ENCODE measurements at places on chromosomes 12 and 14.

- DNase-seq = no peak
These were observed 45.2 kb upstream of the PPP2R5C start for GRCh38 chr14:101716077-101716950.

DNA sequence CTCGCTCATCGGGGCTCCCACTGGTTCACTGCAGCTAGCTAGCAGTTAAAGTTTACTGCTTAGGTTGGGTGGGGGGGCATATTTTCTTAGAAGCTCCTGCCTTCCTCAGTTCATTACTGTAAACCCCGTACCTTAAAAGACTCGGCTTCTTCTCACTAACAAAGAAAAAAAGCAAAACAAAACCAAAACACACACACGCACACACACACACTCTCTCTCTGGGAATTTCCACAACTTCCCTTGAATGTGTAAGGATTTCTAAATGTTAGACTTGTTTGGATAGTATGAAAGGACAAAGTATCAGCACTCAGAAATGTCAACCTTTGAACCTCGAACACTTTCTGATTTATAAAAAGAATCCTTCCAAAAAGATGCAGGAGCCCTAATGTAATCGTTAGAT lies 927 bp downstream of the PTHLH start:
- no peak for DNase-seq

- no peak for DNase-seq
These were observed 43.8 kb downstream of the ALDH1L2 start for GRCh38 chr12:105040476-105040875.

DNA sequence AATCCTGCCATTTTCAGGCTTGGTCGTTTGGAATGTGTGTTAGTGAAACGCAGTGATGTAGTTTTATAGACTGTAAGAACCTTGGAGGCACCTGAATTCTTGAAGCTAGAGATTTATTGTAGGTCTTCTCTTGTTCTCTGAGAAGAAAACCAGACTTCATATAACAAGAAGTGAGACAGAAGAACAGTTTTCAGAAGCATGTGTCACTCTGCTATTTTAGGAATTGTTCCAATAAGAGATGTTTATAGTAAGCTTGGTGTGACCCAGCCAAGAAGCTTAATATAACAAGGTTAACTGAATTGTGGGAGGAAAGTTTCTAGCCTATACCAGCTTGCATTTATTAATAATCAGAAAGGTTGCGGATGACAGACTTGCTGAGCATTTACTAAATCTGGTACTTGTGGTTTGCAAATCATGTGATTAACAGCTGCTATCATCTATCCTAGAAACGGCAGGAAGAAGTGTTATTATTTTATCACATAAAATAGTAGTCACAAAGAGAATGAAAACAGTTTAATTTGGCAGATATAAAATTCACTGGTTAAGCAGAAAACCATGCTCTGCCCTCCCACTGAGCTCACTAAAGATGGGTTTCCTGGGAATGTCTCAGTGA lies 49.2 kb upstream of the BCAT1 start:
- no peak for DNase-seq

GRCh38 chr12:47378907-47379306 lies 299.1 kb upstream of the AMIGO2 start:
- DNase-seq = no peak

DNA sequence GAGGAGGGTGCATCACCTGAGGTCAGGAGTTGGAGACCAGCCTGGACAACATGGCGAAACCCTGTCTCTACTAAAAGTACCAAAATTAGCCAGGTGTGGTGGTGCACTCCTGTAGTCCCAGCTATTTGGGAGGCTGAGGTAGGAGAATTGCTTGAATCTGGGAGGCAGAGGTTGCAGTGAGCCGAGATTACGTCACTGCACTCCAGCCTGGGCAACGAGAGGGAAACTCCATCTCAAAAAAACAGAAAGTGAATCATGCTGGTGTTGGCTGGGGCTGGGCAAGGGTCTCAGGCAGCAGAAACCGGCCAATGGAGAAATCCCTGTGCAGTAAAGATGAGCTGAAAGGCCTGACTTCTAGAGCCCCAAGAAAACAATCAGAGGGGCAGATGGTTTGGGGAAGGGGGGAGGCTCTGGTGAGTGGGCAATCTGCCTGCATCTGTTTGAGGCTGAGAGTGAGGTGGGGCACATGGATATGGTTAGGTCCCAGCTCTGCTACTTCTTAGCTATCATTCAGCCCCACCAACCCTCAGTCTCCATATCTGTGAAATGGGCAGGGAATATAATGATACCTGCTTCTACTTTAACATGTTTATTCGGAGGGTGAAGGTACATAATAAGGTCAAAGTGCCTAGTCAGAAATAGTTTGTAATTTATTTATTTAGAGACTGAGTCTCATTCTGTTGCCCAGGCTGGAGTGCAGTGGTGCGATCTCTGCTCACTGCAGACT lies 21.3 kb upstream of the COX6A1 start:
- no peak for DNase-seq

DNA sequence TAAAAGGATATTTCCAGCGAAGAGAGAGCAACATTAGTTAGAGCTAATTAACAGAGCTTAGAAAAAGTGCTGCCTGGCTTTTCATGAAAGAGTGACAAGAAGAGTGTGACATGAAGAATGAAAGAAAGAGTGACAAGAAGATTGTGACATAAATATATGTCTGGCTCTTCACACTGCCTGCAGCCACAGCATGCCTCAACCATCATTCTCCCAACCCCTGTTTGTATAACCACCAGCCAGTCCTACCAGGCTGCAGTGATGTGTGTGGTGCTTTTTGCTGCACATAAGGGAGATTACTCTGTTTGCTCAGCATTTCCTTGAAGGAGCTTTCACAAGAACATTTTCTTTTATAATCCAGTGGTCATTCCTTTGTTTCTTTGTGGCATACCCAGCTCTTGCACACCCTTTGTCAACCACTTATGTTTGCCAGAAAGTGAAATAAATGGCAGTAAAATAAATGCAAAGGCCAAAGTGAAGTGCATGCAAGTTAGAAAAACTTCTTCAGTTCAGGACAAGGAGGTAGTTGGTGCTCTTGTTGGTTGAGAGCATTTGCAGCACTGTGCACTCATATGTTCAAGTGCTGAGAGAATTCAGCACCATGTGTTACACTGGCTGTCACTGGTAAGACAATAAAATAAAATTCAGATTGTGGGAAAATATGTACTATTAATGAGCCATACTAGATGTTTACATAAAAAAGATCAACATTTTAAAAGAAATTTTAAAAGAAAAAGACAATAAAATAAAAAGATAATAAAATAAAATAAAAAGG lies 50.6 kb downstream of the KIF21A start:
- DNase-seq = no peak

GRCh38 chr12:70843363-70843762 lies 77.2 kb downstream of the PTPRR start:
- no peak for DNase-seq

GRCh38 chr14:74703043-74703442 lies 9.8 kb downstream of the AREL1 start:
- no peak for DNase-seq

- DNase-seq = no peak
These were observed 11.3 kb downstream of the CFAP54 start for GRCh38 chr12:96500693-96501092.

DNA sequence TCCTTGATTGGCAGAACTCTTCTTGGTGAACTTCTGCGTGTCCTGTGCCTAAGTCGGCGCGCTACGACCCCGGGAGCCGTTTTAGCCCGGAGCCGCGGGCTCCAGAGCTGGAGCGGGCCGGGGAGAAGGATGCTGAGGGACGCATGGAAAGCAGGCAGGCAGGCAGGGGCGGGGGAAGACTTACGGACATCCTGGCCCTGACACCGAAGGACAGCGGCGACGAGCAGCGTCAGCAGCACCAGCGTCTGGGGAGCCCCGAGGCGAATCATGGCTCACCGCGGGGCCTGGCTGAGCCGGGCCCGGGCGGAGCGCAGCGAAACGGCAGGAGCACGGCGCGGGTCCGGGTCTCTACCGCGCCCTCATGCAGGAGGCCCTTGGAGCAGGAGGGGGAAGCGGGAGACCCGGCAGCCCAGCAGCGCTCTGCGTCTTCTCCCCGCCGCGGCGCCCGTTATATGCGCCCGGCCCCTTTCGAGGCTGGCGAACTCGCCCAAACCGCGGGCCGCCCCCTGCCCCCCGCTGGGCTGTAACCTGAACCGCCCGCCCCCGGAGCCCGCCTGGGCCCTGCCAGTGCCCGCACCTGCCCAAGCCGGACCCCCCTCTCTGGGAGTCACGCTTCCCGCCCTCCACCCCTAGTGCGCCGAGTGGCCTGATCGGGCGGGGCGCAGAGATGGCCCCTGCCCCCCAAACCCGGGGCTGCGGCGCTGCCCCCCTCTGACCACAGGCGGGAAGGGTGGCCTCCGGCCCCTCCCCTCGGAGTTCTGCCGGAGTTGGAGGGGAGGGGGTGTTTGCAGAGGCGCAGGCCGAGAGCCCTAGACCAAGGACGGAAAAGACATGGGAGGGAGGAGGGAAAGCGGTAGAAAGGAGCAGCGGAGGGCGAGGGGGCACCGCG lies at the start of gene COL2A1:
Gene COL2A1, minus strand, starts transcription at position 424 of the 889 bp plus-strand sequence. Its CDS starts 155 bp downstream, at position 269.
- no peak for DNase-seq

GRCh38 chr14:38138473-38139138 lies 69.1 kb upstream of the SSTR1 start:
- no peak for DNase-seq

DNA sequence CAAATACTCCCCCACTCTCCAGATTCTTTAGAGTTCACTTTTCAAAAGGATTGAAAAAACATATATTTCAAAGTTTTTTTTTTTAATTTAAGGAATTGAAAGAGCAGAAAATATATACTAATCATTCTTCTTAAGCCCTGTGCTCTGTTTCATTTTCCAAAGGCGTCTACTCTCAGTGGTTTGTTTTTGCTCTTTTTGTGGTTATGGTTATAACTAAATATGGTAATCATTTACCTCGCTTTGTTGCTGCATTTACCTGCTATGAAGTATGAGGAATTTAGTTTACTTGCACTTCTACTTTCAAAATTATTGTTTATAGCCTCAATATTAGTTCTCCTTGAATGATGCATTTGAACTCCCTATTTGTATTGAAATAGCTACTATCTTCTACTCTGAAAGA lies 55.9 kb upstream of the LRRK2 start:
- no peak for DNase-seq

DNA sequence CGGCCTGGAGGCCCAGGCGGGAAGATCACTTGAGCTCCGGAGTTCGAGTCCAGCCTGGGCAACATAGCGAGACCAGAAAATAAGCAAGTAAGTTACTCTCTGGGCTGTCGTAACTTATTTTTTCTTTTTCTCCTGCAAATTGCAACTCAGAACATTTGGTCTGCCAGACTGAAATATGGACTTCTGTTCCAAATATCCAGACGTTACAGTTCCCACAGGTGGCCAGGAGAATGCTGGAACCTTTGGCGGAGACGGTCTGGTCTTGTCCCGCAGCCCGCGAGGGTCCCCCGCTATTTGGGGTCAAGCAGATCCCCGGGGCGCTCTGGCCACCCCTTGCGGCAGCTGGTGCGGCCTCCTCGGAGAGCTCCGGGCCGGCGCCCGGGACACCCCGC lies 488 bp upstream of the PLEKHH1 start:
- no peak for DNase-seq

GRCh38 chr12:114168061-114168460 lies 201.9 kb upstream of the RBM19 start:
- no peak for DNase-seq

DNA sequence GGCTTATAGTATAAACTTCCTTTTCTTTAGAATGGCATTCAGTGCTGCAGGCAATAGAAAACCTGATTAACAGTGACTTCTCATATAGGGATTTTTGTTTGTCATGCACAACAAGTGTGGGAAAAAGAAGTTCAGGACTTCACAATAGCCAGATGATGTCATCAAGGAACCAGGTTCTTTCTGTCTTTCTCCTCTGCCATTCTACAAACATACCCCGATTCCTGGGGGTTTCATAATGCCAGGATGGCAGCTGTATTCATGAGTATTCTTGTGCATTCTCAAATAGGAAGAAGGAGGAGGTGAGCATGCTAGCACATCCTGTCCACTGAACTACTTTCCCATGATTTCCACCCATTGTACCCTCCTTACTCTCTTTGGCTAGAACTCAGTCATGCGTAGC lies 182.7 kb upstream of the EEA1 start:
- no peak for DNase-seq

DNA sequence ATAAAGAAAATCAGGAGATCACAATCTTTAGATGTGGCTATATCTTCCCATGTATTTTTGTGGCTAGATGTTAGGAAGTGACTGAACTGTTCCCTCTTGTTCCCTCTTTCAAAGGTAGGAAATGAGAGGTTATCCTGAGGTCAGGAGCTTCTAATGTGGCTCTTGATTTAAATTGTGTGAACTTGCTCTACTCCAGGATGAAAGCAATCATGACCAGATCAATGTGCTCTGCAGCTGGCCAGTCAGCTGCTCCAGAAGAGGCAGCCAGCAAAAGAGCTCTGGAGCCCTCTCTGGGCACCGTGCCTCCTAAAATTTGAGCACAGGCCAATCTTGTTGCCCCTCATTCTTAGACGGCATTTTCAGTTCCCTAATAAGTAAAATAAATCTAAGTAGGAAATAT lies 32.0 kb downstream of the CDK17 start:
- no peak for DNase-seq

GRCh38 chr12:114547636-114548035 lies 136.3 kb downstream of the TBX3 start:
- DNase-seq = no peak

GRCh38 chr14:100782516-100783320 lies 43.2 kb upstream of the MEG3 start:
- no peak for DNase-seq

DNA sequence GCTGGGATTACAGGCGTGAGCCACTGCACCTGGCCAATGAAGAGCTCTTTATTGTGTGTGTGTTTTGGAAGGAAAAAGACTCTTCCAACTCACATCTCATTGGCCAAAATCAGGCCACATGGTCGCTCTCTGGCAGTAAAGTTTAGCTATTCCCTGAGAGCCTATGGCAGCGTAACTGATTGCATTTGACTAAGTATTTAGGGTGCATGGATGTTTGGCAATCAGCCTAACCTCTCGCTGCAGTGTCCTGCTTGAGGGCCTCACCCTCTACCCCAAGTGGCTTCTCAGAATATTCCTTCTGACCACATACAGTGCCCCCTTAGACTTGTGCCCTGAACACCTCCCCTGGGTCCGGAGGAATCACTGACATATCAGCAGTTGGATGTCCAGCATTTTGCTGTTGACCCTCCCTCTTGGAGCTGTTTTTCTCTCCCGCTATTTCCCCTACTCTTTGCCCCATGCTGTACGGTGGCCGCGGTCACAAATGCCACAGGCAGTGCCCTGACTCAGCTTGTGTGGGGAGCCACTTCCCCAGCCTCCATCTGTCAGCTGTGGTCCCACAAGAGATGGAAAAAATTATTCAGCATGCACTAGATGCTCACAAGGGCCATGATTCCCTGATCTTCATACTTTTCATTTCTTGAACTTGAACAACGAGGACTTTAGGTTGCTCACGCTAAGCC lies 9.5 kb downstream of the PHETA1 start:
- DNase-seq = no peak

DNA sequence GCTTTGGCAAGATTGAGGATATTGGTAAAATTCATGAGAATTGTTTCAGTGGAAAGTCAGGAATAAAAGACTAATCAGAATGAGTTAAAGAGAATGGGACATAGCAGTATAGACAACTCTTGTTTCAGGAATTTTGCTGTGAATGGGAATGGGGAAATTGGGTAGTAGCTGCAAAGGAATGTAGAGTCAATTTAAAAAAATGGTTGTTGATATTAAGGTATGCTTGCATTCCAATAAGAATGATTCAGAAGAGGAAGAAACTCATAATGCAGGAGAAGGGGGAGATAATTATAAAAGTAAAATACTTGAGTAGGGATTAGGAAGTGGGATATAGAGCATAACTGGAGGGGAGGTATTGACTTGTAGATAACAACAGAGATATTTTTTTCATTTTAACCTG lies 40.7 kb downstream of the MNAT1 start:
- DNase-seq = no peak
